ENCODE measurements at places on chromosomes 13 and 19.

- no peak for DNase-seq
Measured at GRCh38 chr19:48418317-48419064, 25.0 kb downstream of the GRIN2D start.

GRCh38 chr13:28761586-28761985, 42.8 kb upstream of the SLC46A3 start:
- DNase-seq, result no peak

DNA sequence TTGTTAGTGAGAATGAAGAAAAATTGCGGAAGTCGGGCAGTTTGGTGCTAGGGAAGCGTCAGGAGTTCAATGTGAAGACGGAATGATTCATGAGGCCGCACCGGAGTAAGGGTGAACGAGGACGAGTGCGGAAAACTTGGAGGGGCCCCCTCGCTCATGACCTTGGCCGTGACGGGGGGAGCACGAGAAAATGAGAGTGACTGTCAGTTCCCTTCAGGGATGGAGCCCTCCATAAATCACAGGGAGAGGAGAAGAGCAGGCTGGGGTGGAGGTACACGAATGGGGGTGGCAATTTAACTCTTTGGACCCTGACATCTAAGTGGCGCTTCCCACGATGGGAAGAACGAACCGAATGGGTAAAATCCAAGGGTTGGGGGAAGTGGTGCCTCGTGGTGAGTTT, 486.4 kb downstream of the TSHZ3 start:
- DNase-seq, result no peak

GRCh38 chr19:41325947-41326706, 16.2 kb downstream of the CCDC97 start:
- DNase-seq, result no peak

- DNase-seq, result no peak
Measured at GRCh38 chr13:100594731-100595130, 6.1 kb upstream of the GGACT start.

- DNase-seq, result no peak
Measured at GRCh38 chr13:42612021-42612765, 38.2 kb downstream of the TNFSF11 start.

- no peak for DNase-seq
Measured at GRCh38 chr13:67355812-67356476, 125.8 kb upstream of the PCDH9 start.

- no peak for DNase-seq
Measured at GRCh38 chr19:30174791-30175190, 197.4 kb upstream of the ZNF536 start.

DNA sequence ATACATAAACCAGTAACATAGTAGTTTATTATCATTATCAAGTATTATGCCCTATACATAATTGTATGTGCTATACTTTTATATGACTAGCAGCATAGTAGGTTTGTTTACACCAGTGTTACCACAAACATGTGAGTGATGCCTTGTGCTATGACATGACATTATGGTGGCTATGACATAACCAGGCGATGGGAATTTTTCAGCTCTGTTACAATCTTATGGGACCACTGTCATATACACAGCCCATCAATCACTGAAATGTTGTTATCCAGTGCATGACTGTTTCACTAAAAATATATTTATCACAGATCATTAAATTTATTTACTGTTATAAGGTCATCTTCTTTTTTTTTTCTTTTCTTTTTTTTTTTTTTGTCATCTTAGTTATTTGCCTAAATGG, 674.5 kb downstream of the PCDH17 start:
- DNase-seq, result no peak

GRCh38 chr13:99500839-99501183, 461 bp upstream of the TM9SF2 start:
- DNase-seq, result no peak

GRCh38 chr19:913080-913748, at the start of gene R3HDM4:
Gene R3HDM4, minus strand, starts transcription at chr19:913219. Its CDS starts 62 bp downstream, at chr19:913157.
- DNase-seq, result peak; percentile 75

DNA sequence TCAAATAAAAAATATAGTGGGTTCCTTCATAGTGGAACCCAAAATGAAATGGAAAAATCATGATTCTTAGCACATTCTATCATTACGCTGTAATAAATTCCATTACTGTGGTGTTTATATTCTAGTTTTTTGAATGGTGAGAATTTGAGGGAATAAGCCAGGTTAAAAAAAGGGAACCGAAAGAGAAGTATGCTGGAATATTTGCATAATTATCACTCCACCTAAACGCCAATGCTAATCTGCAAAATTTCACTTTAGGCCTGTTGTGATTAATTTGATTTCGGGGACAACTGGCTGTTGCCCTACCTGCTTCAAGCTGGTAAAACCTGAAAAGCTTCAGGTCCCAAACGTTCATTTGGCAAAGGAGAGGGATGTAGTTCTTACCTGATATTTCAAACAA, 32.1 kb upstream of the SCEL start:
- DNase-seq, result no peak

DNA sequence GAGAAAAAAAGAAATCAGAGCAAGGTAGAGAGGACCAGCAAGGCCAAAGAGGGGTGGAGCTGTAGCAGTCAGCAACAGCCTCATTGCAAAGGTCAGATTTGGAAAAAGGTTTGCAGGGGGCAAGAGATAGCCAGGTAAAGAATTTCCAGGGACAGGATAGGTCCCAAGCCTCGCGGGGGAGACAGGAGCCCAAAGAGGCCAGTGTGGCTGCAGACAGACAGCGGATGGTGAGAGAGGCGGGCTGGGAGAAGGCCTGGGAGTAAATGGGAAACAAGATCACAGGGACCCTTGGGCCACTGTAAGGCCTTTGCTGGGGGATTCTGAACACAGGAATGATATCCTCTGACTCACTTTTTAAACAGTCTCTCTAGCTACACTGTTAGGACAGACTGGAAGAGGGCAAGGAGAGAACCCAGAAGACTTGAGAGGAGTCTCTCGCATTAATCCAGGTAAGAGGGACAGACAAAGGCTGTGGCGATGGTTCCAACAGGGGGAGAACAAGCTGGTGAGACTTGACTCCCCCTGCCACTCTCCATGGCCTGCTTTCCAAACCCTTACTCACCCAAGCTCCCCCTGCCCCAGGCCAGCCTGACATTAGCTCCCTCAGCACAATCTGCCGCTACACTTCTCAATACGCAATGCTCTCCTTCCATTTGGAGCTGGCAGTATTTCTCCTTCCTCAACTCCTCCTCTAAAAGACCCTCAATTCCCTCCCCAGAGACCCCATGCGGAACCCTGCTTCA, 31.8 kb downstream of the DOCK9 start:
- DNase-seq, result no peak

- DNase-seq, result no peak
Measured at GRCh38 chr13:36512771-36513170, 80.5 kb downstream of the CCNA1 start.

- DNase-seq, result no peak
Measured at GRCh38 chr19:48271531-48272151, 1.8 kb downstream of the ZNF114 start.

DNA sequence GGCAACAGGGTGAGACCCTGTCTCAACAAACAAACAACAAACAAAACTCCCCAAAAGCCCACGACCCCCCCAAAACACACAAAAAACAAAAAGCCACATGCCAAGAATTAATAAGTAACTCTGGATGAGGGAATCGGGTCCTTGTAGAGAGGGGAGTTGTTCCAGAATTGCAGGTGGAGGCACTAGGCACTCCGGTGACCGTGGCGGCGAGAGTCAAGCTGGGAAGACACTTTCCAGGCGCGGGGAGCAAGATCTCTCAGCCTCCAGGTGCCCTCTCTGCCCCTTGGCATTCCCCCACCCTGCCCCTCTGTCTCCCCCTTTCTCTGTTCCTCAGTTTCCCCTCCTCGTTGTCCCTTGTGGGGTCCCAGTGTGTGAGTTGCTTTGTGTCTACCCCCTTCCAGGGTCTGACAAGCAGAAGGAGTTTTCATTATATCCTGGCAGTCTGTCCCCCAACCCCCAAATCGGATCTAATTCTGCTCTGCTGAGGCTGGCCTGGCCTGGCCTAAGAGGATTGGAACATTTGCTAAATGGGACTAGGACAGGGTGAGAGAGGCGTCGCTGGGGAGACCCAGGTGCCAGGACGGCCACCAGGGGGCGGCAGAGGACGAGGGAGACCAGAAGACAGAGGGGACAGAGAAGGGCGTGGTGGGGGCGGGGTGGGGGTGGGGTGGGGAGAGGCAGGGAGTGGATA, 8.3 kb upstream of the CRX start:
- no peak for DNase-seq

- DNase-seq, result no peak
Measured at GRCh38 chr13:46799139-46799538, 2.2 kb upstream of the ESD start.

GRCh38 chr19:738509-739128, 12.3 kb upstream of the MISP start:
- no peak for DNase-seq

DNA sequence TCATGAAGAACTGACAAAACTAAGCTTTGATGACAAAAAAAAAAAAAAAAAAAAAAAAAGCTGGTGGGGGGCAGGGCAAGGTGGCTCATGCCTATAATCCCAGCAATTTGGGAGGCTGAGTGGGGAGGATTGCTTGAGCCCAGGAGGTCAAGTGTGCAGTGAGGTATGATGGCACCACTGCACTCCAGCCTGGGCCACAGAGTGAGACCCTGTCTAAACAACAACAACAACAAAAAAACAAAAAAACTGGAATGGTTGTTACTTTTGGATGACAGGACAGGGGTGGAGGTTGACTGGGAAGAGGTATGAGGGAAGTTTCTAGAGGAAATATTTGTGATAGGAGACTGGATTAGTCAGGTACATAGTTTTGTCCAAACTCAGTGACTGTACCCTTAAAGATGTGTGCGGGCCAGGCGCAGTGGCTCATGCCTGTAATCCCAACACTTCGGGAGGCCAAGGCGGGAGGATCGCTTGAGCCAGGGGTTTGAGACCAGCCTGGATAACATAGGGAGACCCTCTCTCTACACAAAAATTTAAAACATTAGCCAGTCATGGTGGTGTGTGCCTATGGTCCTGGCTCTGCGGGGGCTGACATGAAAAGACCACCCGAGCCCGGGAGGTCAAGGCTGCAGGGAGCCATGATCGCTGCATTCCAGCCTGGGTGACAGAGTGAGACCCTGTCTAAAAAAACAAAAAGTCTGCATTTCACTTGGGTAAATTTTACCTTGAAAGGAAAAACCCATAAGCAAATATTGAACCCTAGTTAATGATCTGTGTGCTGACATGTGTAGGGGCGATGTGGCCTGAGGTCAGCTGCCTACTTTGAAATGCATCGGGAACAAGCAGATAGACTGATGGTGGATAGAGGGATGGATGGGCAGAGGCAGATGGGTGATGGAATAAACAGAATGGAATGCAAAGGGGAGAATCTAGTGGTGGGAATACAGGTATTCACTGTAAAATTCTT, 37.0 kb downstream of the CERS4 start:
- no peak for DNase-seq
